Fibroblast of the aortic adventitia (primary cell): ENCODE measurements at places on chromosomes 11 and 22. TPM values are rescaled to one million over a fixed set of nuclear protein-coding genes. Genes with fewer than 3 reads are reported as not detected.
A peak's percentile ranks its signal among the peaks of the same experiment; 100 is the strongest.

SPON1 gene
- total RNA-seq, result 3.5 and 42.9 TPM in 2 replicates

DNA sequence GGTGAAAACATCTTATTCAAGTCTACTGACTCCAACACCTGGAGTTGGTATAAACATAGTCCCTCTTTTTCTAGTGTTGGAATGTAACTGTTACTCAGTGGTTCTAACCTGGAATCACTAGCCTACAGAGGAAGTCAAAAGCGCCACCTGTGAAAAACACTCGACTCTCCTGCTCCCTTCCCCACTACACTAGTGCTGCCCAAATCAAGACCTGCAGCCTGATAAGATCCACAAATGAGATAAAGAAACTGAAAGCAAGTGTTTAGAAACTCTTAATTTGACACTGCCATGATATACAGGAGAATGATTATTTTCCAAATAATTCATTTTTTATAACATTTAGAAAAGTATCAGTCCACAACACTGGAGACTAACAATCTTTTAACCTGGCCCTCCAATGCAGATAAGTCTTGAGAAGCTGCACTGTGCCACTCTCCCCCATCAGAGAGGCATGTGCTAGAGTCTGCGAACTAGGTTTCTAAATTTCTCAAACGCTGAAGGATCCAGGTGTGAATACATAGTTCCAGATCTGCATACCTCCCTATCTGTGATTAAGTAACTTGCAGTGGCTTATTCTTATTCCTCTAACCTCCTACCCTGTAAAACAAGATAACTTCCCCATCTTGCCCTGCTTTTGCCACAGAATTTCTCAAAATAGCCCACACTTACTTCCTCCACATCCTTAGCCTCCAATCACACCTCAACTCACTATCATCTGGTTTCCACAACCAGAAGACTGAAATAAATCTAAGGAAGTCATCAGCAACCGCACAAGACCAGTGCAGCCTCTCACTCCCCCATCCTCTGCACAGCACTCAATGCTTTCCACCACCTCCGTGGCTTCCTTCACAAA, 88.1 kb downstream of the RRAS2 start:
- DNase-seq, result no peak

DNA sequence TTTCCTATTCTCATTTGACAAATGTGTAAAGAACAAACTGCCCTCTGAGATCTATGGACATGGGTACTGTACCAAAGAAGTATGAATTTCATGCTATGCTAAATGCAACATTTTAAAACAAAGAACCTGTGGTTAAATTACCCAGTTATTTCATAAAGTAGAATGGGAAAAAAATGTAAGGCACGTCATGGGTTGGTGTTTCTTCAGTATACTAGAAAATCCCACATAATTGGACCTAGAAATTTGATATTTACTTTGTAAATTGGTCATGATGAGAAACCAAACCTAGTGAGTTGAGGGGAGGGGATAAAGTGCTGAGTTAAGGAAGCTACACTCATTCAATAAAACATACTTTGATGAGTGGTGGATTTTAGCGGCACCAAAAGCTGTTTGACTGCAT, 104.1 kb downstream of the ALX4 start:
- no peak for DNase-seq

- no peak for DNase-seq
These were observed 67.0 kb downstream of the IGLL1 start for GRCh38 chr22:23513133-23513532.

- peak; percentile 51 for DNase-seq
These were observed 387.5 kb upstream of the NARS2 start for GRCh38 chr11:78961937-78962701.

GRCh38 chr11:46438211-46438610, 46.6 kb upstream of the CHRM4 start:
- no peak for DNase-seq

CELSR1 gene
- 1.1 and 4.3 TPM in 2 replicates for total RNA-seq

GRCh38 chr11:94604482-94604881, 37.3 kb downstream of the PIWIL4 start:
- peak; percentile 17 for DNase-seq

CEND1 gene
- total RNA-seq, result 0.65 and 1.2 TPM in 2 replicates

DNA sequence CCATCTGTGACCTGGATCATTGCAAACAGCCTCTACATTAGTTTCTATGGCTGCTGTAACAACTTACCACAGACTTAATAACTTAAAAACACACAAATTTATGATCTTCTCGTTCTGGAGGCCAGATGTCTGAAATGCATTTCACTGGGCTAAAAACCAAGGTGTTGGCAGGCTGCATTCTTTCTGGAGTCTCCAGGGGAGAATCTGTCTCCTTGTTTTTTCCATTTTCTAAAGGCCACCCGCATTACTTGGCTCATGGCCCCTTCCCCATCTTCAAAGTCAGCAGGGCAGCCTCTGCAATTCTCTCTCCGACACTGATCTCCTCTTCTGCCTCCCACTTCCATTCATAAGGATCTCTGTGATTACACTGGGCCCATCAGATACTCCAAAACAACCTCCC, 11.6 kb downstream of the SCGB1A1 start:
- peak; percentile 53 for DNase-seq

DNA sequence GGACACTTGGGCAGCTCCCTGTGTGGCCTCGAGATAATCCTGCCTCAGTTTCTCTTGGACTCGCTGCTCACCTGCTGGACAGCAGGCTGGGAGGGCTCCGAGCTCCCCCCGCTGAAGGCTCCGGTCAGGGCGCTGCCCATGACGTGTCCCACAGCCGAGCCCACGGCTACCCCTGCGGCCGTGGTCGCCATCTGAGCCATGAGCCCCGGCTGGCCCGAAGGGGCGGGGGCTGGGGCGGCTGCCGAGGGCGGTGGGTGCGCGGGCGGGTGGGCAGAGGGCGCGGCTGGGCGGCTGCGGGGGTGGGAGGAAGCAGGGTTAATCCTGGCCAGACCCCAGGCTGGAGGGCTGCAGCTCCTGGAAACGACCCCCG, 484 bp downstream of the CHCHD10 start:
- DNase-seq, result no peak

DNA sequence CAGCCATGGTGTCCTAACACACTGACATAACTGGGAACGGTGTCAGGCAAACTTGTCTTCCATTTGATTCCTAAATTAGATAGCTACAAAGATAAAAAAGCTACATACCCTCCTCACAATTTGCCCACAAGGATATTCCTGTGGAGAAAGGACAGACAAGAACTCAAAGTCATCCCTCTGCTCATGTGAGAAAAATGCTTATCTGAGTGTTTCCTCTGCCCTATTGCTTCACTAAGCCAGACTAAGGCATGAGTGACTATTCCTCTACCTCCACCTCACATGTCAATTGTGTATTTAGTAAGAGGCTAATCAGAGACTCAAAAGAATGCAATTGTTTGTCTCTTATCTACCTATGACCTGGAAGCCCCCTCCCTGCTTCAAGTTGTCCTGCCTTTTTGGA, 247.7 kb downstream of the DDX10 start:
- peak; percentile 35 for DNase-seq

TMEM25 gene
- total RNA-seq, result 7.7 and 10.3 TPM in 2 replicates

GRCh38 chr11:45906096-45906682, 882 bp downstream of the FREY1 start:
- DNase-seq, result no peak

CLCF1 gene
- total RNA-seq, result 1.5 and 9.4 TPM in 2 replicates

DNA sequence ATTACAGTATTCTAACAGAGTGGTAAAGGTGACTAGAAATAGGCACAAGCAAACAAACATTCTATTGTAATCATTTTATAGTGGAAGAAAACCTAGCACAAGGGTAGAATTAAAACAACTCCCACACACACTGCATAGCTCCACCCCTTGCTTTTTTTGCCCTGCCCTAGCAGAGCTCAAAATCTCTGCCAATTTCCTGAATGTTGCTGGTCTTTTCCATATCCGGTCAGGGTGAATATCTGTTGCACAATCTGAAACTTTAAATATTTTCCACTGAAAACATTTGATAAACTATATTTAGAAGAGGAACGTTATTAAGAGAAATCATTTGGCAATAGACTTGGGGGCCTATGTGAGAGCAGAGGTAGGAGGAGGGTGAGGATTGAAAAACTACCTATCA, 2.7 kb downstream of the SPA17 start:
- DNase-seq, result peak; percentile 84

GRCh38 chr22:42673898-42674401, 24.8 kb upstream of the CYB5R3 start:
- DNase-seq, result peak; percentile 90

DNA sequence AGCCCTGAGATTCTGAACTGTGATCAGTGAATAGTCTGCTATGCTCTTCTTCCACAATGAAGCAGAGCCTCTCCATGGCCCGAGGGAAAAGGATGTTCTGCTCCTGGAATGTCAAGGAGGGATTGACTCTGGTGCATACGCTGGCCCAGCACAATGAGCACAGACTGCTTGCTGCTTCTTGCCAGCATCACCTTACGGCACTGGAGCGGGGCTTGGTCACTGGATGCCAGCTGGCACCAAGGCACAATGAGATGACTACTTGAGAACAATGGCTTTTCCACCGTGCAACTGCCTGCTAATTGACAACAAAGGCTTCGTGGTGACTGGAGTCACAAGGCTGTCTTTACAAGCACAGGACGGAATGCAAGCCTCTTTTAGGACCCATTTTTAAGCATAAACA, 139.2 kb downstream of the DSCAML1 start:
- no peak for DNase-seq

CSTPP1 gene
- total RNA-seq, result 24.6 and 34.9 TPM in 2 replicates

- no peak for DNase-seq
These were observed 74.7 kb upstream of the SESN3 start for GRCh38 chr11:95305705-95306104.

GRCh38 chr11:35529971-35530495, 4.6 kb upstream of the PAMR1 start:
- DNase-seq, result peak; percentile 99

AGBL2 gene
- 0.90 and 1.4 TPM in 2 replicates for total RNA-seq

DNA sequence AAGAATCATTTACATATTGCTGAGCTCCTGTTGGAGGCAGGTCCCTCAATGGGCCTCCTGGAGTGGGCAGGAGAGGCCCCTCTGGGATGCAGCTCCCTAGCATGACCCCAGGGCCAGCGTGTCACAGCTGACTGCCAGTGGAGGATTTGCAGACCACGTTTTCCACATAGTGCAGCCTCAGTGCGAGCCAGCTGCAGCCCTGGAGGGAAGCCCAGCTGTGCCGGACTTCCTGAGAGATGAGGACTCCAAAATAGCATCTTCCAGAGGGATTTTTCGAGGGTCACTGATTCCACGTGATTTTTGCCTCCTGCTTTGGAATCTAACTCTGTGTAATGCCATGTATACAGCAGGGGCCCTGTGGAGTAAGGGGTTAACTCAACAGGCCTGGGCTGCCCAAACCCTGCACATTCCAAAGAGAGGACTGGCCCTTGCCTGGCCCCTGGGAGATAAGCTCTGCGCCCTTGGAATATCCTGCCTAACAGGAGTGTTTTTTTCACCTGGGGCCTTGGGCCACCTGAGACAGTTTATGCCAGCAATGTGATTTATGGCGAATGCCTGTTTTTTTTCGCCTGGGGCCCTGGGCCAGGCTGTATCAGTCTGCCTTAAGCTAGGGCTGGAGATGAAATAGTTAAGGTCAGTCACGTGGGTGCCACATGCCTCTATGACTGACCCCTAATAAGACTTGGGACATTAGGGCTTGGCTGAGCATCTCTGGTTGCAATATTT, 47.4 kb downstream of the RPS6KA4 start:
- DNase-seq, result peak; percentile 38

DNA sequence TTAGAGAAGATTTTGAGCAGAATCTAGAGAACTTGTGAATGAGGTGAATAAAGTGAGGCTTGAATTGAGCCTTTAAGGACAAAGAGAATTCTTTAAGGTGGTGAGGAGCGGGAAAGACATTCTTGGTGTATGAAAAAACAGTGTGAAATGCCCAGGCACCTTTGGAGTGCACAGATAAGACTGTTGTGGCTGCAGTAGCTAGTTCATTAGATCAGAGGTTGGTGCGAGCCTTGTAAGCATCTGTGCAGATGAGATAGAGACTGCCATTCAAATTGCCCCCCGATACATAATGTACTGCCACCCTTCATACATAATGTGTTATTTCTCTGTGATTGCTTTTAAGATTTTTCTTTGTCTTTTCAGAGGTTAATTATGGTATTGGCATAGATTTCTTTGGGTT, 31.3 kb downstream of the ATXN10 start:
- DNase-seq, result no peak

- no peak for DNase-seq
These were observed 2.4 kb upstream of the MMP13 start for GRCh38 chr11:102957953-102958352.
